AG09309 (cell line): ENCODE measurements at places on chromosomes 2 and 18.

GRCh38 chr2:88575051-88575450 lies 52.2 kb downstream of the EIF2AK3 start:
- DNase-seq: no peak

DNA sequence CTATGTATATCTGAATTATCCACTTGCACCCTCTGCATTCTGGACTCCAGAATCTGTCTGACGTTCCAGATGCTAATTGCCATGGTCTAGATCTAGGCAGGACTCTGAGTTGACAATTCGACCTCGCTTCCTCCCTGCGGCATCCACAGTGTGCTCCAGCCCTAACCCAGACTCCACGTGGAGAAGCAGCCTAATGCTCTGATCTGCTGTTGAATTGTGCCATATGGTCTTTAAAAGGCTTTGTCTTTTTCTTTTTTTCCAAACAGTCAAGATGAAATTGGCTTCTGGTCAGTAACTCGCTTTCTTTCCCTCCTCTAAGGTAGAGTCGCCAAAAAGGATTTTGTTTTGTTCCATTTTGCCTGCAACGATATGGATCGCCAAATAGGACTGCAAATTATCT lies 752.6 kb upstream of the ID2 start:
- no peak for DNase-seq

- DNase-seq: no peak
These were observed 107.3 kb downstream of the USP34 start for GRCh38 chr2:61363580-61363979.

GRCh38 chr2:239884875-239885274 lies 140.3 kb downstream of the NDUFA10 start:
- no peak for DNase-seq

DNA sequence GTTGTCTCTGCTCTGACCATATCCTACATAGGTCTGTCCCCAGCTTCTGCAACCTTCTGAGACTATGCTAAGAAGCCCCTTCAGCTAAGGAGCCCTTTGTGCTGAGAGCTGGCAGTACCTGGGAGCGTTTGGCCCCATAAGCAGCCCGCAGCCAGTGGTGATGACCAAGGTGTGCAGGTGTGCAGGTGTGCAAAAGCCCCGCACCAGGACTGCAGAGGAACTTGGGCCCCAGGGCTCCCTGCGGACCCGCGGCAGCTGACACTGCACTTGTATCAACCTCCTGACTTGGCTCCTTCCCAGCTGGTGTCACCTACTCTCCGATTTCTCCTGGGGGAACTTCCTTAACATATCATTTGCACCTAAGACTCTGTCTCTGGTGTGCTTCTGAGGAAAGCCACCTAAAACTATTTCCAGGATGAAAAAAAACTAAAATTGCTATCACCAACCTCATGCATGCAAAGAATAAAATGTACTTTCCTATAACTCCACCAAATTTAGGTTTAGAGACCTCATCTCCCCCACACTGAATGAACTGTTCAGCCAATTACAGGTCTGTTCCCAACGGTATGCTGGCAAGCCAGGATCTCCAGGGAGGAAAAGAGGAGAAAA lies 16.1 kb upstream of the GNAL start:
- DNase-seq: no peak
